ENCODE measurements at places on chromosomes 1 and 21.

- DNase-seq: no peak
These were observed 10.8 kb downstream of the FNDC5 start for GRCh38 chr1:32859915-32860314.

DNA sequence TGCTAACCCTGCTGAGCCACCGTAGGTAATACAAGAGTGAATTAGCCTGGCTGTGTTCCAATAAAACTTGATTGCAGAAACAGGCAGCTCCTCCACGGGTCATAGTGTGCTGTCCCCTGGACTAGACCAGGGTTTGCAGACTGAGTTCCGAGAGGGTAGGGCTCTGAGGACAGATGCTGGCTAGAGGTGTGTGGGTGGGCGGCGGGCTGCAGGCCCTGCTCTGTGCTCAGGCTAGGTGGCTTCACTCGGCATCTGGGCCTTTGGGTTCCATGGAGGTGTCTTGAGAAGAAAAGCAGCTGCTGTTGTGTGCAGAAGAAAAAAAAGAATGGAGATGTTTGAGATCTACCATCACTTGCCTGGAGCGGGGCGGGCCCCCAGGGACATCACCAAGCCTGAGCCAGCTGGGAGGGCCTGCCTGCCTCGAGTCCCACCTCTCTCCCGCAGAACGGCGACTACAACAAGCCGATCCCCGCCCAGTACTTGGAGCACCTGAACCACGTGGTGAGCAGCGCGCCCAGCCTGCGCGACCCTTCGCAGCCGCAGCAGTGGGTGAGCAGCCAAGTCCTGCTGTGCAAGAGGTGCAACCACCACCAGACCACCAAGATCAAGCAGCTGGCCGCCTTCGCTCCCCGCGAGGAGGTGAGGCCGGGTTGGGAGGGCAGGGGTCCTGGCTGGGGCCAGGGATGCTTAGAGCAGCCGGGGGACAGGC lies 7.9 kb downstream of the TMEM201 start:
- no peak for DNase-seq

GRCh38 chr1:168082008-168082876 lies 54.5 kb downstream of the GPR161 start:
- DNase-seq: peak; percentile 46

DNA sequence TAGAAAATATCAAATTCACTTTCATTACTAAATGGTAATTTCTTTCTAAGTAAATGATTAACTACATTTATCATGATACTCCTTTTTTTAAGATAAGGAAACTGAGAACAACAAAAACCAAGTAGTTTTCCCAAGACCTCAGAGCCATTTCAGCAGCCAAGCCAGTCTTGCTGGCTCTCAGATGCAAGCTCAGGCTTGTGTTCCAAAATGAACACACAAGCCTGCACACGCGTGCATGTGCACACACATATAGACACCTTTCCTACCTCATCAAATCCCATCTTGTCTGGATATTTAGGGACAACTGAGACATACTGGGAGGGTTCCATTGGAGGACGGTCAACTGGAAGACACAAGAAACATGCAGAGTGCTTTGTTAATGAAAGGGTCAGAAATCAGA lies 83.0 kb downstream of the COLGALT2 start:
- no peak for DNase-seq

DNA sequence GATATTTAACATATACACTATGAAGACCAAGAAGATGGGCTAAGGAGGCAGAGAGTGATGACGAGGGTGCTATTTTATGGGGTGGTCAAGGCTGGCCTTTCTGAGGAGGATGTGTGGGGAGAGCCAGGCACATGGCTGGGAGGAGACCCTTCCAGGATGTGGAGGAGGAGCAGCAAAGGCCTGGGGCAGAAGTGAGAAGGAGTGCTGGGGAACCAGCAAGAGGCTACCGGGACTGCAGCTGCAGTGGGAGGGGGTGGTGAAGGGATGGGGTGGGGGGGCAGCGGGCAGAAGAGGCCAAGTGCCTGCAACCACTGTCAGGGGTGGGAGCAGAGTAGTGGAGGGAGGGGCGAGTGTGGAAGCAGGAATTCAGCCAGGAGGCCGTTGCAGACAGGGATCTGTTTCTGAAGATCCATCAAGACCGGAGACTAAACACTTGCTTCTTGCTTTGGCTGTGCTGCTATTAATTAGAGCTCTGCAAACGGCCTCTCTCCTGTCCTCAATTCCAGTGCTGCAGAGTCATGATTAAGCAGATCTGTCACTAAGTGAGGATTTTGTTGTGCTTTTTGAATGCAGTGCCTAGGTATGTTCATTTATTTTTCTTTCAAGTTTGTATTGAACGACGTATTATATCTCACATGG lies 89.9 kb downstream of the IER5 start:
- DNase-seq: no peak

- no peak for DNase-seq
These were observed 174.2 kb downstream of the RUNX1 start for GRCh38 chr21:34874684-34875513.

- DNase-seq: no peak
These were observed 85.8 kb downstream of the SYF2 start for GRCh38 chr1:25146451-25146855.

GRCh38 chr1:4375812-4376211 lies 278.6 kb upstream of the AJAP1 start:
- no peak for DNase-seq

DNA sequence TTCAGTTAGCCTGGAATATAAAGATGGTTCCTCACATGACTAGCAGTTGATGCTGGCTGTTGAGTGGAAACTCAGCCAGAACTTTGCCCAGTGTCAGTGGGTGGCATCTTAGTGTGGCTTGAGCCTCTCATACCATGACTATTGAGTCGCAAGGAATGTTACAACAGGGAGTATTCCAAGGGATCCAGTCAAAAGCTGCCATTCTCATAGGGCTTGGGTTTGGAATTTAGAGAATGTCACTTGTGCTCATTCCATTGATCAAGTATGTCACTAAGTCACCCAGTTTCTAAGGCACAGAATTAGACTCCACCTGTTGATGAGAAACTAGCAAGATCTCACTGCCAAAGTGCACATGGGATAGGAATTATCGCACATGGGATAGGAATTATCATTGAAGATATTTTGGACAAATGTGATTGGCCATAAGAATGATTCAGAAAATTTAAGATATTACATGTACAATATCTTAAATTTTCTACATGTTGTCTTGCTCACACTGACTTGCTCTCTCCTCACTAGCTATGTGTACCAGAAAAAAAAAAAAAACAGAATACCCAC lies 1290.7 kb upstream of the ADGRL2 start:
- DNase-seq: no peak

- DNase-seq: no peak
These were observed 2.0 kb downstream of the LRRC41 start for GRCh38 chr1:46301406-46301807.

DNA sequence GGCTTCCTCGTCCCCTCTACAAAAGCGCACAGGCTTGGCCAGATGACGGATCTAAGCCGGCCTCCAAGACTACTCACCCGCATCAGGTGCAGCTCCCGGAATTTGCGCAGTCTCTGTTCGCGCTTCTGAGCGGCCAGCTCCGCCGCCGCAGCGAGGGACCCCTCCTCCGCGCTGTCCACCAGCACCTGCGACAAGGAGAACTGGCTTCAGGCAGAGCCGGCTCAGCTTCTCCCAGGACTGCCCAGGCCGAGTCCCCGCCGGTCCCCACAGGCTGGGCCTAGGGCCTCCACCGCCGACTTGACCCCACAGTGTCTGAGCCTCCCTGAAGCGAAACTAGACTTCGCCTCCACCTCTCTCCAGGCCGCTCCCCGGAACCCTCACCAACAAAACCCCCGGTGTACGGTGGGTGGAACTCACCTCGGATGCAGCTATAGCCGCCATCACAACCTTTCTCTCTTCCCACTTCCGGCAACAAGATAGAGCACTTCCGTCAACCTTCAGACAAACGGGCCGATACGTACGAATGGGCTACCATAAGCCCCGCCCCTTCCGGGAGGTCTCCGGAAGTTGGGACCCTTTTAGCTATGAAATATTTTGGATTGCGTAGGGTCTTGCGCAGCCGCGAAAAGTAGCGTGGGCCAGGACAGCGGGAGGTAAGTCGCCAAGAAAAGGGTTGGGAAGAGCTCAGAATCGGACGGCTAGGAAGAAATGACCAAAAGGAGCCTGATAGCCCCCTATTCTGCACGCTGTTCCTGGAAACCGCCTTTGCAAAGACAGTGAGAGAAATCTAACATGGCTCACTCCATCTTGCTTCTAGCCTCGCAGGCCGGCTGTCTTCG lies at the start of gene SYF2:
Gene SYF2 (minus strand): TSS at position 476 of the 839 bp plus-strand sequence. CDS start 35 bp downstream, at position 441.
- peak; percentile 95 for DNase-seq

- peak; percentile 18 for DNase-seq
These were observed 28.1 kb downstream of the RNF187 start for GRCh38 chr1:228515200-228515834.

DNA sequence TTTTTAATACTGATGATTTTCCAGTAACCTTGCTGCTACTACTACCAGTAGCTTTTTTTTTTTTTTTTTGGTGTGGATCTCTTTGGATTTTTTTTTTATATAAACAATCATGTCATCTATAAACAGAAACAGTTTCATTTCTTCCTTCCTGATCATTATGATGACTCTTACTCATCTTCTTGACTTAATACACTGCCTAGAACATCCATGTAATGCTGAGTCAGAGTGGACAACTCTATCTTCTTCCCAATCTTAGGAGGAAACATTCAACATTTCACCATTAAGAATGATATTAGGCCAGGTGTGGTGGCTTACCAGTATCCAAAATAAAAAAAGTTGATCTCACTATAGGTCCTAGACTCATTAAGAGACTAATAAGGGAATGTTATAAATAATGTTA lies 69.1 kb downstream of the RUSC1 start:
- DNase-seq: no peak
